SW 1271 (cell line): ENCODE measurements at places on chromosomes 7 and 10.
A peak's percentile ranks its signal among the peaks of the same experiment; 100 is the strongest.

GRCh38 chr10:17854044-17854652, 45.0 kb downstream of the MRC1 start:
- no peak for DNase-seq

- no peak for DNase-seq
Observed at GRCh38 chr10:81969136-81969535, 94.1 kb downstream of the NRG3 start.

- DNase-seq, result no peak
Observed at GRCh38 chr10:23439961-23440889, 1.4 kb downstream of the OTUD1 start.

DNA sequence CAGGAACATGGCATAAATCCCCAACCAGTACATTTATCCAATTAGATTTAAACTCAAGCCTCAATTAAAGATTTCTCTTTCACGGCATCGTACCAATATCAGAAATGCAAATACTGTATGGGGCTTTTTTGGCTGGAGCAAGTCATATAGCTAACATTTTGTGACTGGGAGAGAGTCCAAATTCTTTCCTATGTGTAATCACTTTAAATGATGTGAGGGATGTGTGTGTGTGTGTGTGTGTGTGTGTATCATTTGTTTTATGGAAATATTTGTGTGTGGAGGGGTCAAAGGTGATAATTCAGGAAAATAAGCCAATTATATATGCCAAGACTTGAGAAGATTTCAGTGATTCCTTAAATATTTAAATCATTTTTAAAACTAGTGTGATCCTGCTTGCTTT, 196.6 kb downstream of the TRIL start:
- no peak for DNase-seq

DNA sequence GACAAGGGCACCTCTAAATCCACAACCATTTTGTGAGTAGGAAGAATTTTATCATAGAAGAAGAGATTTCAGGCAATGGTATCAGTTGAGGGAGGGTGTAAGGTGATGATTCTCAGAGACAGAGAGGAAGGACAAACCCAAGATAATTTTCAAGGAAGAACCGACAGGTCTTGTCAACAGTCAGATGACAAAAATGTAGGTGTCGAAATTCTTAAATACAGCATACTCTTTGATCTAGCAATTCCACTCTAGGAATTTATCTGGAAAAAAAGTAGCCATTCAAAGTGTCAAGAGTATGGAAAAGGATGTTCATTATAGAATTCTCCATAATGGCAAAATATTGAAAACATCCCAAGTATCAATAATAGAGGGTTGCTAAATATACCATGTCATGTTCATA, 14.2 kb upstream of the PDLIM1 start:
- no peak for DNase-seq

DNA sequence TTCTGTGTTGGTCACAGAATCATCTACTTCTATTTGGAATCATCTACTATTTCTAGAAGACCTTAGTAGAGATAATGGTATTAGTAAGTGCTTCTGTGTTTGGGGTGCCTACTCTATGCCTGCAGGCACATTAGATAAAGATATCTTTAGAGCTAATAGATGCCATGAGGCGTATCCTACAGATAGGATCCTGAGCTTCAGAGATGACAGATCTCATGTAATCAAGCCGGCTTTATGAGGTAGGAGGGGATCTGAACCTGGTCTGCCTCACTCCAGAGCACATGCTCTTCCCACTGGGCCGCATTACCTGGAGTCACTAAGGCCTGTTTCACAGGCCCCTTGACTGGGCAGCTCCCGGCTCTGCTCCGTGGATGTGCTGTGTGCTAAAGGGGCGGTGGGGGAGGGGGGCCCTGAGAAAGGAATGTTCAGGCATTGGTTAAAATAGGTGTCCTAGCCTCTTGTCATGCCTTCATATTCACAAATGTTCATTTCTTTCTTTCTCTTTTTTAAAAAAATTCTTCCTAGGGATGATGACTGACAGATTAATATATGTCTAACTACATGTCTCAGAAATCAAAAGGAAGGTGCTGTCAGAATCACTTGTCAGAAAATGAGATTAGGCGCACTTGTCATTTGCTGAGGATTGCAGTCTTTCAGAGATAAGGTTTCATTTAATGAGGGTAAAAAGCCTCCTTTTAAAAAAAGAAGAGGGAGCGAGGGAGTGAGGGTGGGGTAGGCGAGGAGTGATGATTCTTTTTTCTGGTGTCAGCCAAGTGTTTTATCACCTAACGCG, 458.0 kb upstream of the GALNT17 start:
- no peak for DNase-seq

- DNase-seq, result peak; percentile 12
Observed at GRCh38 chr10:86795353-86795752, 38.9 kb downstream of the BMPR1A start.

GRCh38 chr7:100655908-100656674, at the start of gene ACTL6B:
ACTL6B (minus strand) TSS chr7:100656448; CDS start chr7:100656354, 94 bp downstream.
- DNase-seq, result no peak

DNA sequence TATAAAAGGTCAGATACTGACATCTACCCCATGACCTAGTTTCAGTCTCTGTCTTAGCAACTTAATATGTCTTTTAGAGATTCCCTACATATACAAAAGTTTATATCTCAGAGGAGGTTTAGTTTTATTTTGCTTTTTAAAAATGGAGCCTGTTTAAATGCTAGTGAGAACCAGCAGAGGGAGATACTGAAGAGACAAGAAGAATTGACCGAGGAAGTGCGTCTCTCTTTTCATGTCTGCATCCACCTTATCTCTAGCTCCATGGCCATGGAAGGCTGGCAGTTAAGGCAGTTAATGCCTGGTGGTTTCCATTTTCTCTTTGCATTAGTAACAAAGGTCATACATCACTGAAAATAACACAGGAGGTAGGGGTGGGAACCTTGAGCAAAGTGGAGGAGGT, 10.7 kb downstream of the SUV39H2 start:
- DNase-seq, result peak; percentile 2
